ENCODE measurements at places on chromosomes 5 and 9. TPM values are rescaled to one million over a fixed set of nuclear protein-coding genes. Genes with fewer than 3 reads are reported as not detected.

The CCDC171 gene
- total RNA-seq = 2.5 TPM

The DBH gene
- not detected for total RNA-seq

The FAM193B gene
- total RNA-seq = 9.5 TPM

The LRRC19 gene
- total RNA-seq = not detected

The PAIP2 gene
- 41.9 TPM for total RNA-seq

The OR5C1 gene
- total RNA-seq = not detected

The MCTP1 gene
- total RNA-seq = not detected

The PCDHB5 gene
- total RNA-seq = 0.28 TPM

The LCN1 gene
- total RNA-seq = not detected

The TAF11L5 gene
- total RNA-seq = not detected

The SLC6A19 gene
- total RNA-seq = not detected

The ANKRD18B gene
- total RNA-seq = 13.4 TPM

The PCDHB12 gene
- total RNA-seq = under 0.01 TPM

The MOB3B gene
- total RNA-seq = under 0.01 TPM

The SPATA31C1 gene
- total RNA-seq = not detected

The ADGRV1 gene
- under 0.01 TPM for total RNA-seq

The SLC4A9 gene
- not detected for total RNA-seq

The PRR7 gene
- 1.1 TPM for total RNA-seq

The CCDC152 gene
- 0.90 TPM for total RNA-seq

The ACOT12 gene
- not detected for total RNA-seq

The FCN2 gene
- total RNA-seq = not detected

The OTULINL gene
- total RNA-seq = 0.18 TPM

The MRPL41 gene
- total RNA-seq = 23.6 TPM

The HCN1 gene
- total RNA-seq = not detected

The RANBP17 gene
- 29.7 TPM for total RNA-seq

The NSG2 gene
- not detected for total RNA-seq

The WWC1 gene
- total RNA-seq = 10.3 TPM

The AQP7 gene
- total RNA-seq = 0.28 TPM

The PCDHB15 gene
- total RNA-seq = 0.28 TPM

The PCDHGB1 gene
- total RNA-seq = 3.3 TPM

The FAT2 gene
- total RNA-seq = under 0.01 TPM

The PLAC8L1 gene
- not detected for total RNA-seq

The PTGS1 gene
- total RNA-seq = 21.1 TPM

The IQGAP2 gene
- 0.36 TPM for total RNA-seq

The IL7R gene
- total RNA-seq = 56.9 TPM

The PCDHB1 gene
- not detected for total RNA-seq

The KCNMB1 gene
- total RNA-seq = not detected

The FOXE1 gene
- total RNA-seq = 0.28 TPM

The ATP6V1G1 gene
- total RNA-seq = 80.3 TPM

The AGXT2 gene
- total RNA-seq = not detected

The GPR151 gene
- total RNA-seq = not detected

The IFNK gene
- total RNA-seq = not detected

The HSD17B3 gene
- total RNA-seq = not detected

The C8G gene
- not detected for total RNA-seq

The ORM1 gene
- total RNA-seq = 0.18 TPM

The C9orf50 gene
- not detected for total RNA-seq

The GPX8 gene
- total RNA-seq = 201 TPM

The PTGR1 gene
- total RNA-seq = 80.8 TPM

The DDX4 gene
- total RNA-seq = not detected

The FBP1 gene
- total RNA-seq = not detected

The ABL1 gene
- total RNA-seq = 31.9 TPM

The COL23A1 gene
- total RNA-seq = not detected

The CEMIP2 gene
- 65.2 TPM for total RNA-seq

The MARCOL gene
- total RNA-seq = not detected

Data from IMR-90 (cell line).